ENCODE measurements at places on chromosomes 6 and 20.
A peak's percentile ranks its signal among the peaks of the same experiment; 100 is the strongest.

DNA sequence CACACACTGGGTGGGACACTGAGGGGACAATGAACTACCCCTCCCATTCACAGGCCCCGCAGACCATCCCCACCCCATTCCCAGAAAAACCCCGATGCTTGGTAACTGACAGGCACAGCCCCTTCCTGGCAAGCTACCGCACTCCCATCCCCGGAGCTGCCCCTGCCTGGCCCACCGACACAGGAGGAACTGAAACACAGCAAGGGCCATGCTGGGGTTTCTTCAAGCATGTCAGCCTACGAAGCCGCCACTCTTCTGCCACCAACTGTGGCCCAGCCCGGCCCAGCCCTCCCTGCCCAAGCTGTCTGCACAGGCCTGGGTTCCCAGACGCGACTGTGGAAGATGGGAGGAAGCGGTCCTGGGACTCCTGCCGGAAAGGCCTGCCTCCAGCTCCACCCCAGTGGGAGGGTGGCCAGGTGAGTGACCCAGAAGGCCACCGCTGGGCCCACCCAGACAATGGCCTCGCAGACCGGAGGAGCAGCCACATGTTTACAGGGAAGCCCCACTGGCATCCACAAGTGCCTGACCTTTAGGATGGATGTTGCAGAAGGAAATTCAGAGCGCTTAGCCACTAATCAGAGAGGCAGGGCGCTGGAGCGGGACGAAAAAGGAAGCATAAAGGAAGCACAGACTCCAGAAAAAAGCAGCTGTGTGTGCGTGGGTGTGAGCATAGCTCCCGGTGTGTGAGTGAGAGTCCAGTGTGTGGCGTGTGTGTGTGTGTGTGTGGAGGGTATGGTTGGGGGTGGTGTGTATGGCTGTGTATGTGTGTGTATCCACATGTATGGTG, 91.6 kb downstream of the PRND start:
- DNase-seq = peak; percentile 45

GRCh38 chr6:89144354-89144906, 1.4 kb upstream of the PM20D2 start:
- no peak for DNase-seq

GRCh38 chr6:39696986-39697788, 28.0 kb downstream of the KIF6 start:
- DNase-seq = no peak

- DNase-seq = peak; percentile 15
These were observed 43.6 kb upstream of the NKX2-2 start for GRCh38 chr20:21557241-21558020.

- no peak for DNase-seq
These were observed 140.7 kb downstream of the ESR1 start for GRCh38 chr6:151948002-151948743.

- DNase-seq = no peak
These were observed 378.2 kb upstream of the SULF2 start for GRCh38 chr20:48163505-48163904.

DNA sequence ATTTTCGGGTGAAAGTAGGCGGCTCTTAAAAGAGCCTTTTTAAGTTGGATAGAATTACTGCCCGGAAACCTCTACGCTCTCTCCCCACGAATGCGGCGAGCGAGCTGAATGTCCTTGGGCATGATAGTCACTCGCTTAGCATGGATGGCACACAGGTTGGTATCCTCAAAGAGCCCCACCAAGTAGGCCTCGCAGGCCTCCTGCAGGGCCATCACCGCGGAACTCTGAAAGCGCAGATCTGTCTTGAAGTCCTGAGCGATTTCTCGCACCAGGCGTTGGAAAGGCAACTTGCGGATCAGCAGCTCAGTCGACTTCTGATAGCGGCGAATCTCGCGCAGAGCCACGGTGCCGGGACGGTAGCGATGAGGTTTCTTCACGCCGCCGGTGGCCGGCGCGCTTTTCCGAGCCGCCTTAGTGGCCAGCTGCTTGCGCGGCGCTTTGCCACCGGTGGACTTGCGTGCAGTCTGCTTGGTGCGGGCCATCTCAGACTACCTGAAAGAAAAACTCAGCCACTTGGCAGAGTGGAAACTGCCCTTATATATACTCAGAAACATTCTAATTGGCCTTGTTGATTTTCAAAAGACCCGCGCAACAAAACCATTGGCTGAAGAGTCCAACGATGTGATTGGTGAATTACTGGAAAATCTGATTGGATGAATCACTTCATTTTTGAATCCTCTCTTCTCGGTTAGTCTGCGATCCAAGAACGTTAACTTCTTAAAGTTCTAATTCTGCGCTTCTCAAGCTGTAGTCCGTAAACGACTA, 93.9 kb upstream of the BTN3A2 start:
- peak; percentile 77 for DNase-seq

DNA sequence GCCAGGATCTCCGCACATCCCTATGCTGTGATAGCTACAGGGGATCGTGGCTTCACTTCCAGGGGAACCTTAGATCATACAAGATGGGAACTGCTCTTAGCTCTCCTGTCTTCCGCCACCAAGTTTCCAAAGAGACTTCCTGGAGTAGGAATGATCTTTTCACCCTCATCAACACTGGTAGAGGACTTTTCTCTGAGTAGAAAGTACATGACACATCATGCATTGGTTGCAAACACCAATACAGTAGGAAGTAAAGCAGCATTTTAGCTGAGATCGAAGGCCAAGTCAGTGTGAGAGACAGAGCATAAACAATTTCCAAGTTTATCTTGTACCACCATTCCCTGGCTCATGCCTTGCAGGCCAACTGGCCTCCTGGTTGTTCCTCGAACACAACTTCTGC, 113.1 kb upstream of the NEDD9 start:
- DNase-seq = no peak

DNA sequence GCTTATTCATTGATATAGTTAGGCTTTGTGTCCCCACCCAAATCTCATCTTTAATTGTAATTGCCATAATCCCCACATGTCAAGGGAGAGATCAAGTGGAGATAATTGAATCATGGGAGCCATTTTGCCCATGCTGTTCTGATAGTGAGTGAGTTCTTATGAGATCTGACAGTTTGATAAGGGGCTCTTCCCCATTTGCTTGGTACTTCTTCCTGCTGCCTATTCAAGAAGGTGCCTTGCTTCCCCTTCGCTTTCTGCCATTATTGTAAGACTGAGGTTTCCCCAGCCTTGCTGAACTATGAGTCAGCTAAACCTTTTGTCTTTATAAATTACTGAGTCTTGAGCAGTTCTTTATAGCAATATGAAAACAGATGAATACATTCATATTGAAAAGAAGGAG, 45.6 kb downstream of the CENPW start:
- DNase-seq = no peak
